ENCODE measurements at places on chromosomes 1 and 21.
A peak's percentile ranks its signal among the peaks of the same experiment; 100 is the strongest.

- no peak for DNase-seq
These were observed 62.8 kb downstream of the OVGP1 start for GRCh38 chr1:111364690-111365089.

GRCh38 chr1:234971586-234972297, 156.9 kb downstream of the TOMM20 start:
- no peak for DNase-seq

- DNase-seq, result no peak
These were observed 260.4 kb downstream of the DSCAM start for GRCh38 chr21:40586575-40586974.

- no peak for DNase-seq
These were observed 559.6 kb upstream of the ADAMTS5 start for GRCh38 chr21:27526451-27526850.

DNA sequence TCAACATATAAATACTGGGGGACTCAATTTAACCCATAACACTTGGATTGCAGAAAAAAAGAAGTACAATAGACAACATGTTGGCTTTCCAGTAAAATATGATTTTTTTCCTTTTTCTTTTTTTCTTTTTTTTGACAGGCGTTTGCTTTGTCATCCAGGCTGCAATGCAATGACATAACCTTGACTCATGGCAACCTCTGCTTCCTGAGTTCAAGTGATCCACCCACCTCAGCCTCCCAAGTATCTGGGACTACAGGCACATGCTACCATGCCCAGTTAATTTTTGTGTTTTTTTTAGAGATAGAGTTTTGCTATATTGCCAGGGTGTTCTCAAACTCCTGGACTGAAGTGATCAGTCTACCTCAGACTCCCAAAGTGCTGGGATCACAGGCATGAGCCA, 1512.0 kb upstream of the PRMT6 start:
- DNase-seq, result no peak

DNA sequence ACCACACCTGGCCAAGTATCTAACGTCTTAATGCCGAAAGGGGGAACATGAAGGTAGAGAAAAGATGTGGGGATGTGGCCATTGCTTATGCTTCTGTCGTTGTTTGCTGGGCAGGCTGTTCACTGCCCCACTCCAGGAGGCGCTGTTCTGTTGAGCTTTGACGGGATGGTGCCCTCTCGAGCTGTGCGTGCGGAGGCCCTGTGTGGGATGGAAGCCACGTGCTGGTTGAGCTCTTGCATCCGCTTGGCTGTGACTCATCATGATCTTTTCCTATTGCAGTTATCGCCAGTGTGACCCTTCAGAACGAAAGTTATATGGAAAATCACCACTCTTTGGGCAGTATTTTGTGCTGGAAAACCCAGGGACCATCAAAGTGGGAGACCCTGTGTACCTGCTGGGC, 26.3 kb downstream of the MTARC1 start:
- no peak for DNase-seq

DNA sequence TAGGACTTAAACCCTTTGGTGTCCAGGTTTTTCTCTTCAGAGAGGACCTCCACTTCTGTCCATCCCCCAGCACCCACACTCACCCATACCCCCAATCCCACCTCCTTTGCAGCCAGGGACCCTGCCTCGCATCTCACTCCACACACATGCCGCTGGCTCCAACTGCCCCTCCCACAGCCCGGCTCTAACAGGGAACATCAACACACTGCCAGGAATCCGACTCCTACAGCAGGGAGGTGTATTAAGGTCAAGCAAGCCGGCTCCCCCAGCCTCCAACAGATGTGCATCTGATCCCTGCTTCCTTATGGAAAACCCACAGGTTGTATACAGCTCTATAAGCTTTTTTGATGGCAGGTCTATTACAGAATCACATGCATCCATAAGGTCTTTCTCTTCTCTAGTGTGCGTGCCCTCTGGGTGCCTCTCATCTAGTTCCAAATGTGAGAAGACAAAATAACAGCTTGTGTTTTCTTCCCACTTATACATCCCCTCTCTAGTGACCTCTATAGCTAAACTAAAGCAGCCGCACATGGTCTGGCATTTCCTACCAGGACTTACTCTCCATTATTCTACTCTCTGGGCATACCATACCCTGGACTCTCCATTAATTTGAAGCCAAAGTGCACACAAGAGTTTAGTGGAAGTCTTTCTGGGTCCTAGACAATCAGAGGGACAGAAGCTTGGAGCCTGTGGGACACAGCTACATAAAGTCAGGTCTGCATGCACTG, 16.3 kb downstream of the PIK3C2B start:
- no peak for DNase-seq

GRCh38 chr1:52032785-52033131, 852 bp downstream of the KTI12 start:
- peak; percentile 20 for DNase-seq

DNA sequence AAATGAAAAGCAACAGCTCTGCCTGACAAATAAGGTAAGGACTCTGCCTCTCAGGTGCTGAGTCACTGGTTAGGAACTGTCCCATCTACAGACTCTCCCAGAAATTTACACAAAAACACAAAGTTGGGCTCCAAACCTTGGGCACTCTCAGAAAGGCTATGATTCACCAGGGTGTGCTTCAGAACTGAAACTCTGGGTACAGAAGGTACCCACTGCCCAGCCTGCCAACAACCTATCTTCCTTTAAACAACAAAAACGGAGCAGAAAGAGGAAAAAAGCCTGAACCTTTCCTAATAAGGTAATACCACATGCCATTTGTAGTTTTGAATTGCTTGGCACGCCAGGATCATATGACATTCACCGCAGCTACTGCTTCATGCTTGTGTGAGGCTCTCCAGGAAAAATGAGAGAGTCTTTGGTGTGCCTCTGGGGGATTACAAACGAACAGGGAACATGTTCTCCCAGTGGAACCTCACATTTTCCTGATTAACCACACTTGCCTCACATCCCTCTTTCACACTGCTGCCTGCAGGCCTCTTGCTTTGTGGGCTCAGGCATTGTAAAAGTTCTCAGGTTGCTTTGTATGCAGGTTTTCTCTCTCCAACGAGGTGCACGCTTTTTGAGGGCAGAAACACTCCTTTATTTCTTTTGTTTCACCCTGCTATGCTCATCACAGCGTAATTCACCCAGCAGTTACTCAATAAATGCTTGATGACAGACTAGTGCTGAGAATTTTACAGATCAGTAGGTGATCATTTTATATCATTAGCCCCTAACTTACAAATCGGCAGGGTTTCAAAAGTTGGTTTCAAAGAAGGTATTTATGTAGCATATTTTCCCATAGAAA, 65.1 kb downstream of the GADD45A start:
- DNase-seq, result no peak

- DNase-seq, result no peak
These were observed 185.3 kb downstream of the NRIP1 start for GRCh38 chr21:14879458-14879857.

GRCh38 chr1:22038036-22038435, 14.5 kb upstream of the CDC42 start:
- DNase-seq, result no peak

DNA sequence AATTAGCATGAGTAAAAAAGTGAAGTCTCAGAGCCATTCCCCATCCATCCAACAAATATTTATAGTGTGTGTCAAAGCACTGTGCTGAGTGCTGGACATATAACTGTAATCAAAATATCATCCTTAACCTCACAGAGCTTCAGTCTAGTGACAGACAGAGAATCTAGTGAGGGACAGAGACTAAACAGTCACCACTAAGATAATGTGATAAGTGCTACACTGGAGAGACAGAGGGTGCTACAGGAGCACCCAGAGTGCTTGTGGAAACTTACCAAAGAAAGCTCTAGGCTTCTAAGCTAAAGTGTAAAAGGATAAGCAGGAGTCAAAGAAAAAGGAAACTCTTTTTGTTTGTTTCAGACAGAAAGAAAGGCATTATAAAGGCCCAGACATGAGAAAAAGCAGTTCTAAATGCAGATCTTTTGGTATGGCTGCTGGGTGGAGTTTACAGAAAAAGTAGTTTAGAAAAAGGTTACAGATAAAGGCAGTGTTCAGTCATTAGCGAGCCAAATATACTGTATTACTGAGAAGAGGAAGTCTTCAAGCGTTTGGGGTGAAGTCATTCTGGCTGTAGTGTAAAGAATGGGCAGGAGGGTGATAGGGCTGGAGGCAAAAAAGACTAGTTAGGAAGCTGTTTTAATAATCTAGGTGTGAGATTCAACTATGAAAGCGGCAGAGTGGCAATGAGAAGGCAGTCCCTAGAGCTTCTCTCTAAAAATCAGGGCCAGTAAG, 83.8 kb downstream of the SCMH1 start:
- no peak for DNase-seq

DNA sequence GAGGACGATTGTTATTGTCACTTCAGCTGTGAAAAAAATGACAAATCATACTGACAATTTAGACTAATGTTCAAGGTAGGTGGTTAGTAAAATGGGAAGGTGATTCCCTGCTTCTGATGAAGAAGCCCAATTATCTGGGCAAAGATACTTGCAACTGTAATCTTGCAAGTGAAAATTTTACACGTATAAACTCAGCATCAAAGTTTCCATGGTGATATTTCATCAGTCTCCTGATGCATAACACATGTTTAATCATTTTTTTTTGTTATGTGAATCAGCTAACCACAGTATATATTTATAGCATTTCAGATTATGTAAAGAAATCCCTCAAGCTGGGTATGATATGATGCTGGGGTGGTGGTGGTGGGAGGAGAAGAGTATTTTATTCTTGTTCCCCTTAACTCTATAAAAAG, 16.4 kb upstream of the KCNK1 start:
- no peak for DNase-seq

DNA sequence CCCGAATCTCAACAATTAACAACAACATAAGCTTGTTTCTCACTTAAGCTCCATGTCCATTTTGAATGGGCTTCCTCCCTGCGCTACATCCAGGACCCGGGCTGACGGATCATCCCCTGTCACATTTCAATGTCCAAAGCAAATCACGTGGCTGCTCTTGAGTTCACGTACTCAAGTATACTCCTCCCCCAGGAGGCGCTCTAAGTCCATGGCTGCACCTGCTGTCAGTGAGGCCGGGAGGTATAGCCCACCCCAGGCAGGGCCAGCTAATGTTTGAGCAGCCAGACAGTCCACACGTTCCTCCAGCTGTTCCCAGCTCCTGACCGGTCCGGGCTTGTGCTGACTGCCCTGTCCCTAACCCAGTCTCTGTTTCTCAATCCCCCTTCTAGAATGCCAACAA, 220.8 kb downstream of the SLC35F3 start:
- peak; percentile 30 for DNase-seq

DNA sequence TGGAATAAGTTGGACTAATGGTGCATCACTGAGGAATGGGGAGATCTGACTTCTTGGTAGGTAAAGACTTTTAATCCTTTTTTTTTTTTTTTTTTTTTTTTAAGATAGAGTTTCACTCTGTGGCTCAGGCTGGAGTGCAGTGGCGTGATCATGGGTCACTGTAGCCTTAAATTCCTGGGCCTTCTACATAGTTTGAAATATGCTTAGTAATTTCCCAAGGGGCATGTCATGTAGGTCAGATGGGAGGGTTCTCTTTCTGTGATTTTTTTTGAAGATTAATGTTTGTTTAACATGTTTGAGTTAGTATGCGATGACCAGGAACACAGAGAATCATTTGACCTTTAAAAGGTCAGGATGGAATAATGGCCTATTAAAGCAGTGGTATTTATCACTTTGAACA, 129.1 kb downstream of the S1PR1 start:
- DNase-seq, result no peak

DNA sequence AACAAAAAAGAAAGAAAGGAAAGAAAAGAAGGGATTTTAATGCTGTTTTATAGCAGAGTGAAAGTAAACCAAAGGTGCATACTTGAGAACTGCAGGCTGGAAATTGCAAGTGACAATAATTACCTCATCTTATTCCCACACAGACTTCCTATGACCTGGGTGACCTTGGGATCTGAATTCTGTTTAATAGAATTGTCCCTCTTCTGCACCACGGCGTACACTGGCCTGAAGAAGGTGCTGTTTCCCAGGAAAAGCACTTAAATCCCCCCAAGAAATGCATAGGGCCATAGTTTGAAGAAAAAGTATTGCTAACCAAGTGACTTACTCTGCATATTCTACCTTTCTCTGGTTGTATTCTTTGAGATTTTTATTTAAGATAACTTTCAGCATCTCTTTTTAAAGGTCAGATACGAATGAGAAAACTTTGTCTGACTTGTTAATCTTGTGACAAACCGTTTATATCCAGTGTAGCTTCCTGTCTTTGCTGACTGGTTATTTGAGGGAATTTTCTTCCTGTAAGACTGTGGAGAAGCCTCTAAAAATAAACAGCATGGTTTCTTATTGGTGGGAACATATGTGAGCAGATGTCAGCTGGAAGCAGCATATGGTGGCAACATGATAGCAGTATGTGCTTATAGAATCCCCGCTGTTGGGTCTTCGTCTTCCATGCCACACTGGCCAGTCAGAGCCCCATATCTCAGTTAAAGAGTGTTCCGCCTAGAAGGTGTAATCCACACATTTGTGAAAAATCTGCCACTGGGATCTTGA, 16.3 kb downstream of the TGFB2 start:
- DNase-seq, result no peak

DNA sequence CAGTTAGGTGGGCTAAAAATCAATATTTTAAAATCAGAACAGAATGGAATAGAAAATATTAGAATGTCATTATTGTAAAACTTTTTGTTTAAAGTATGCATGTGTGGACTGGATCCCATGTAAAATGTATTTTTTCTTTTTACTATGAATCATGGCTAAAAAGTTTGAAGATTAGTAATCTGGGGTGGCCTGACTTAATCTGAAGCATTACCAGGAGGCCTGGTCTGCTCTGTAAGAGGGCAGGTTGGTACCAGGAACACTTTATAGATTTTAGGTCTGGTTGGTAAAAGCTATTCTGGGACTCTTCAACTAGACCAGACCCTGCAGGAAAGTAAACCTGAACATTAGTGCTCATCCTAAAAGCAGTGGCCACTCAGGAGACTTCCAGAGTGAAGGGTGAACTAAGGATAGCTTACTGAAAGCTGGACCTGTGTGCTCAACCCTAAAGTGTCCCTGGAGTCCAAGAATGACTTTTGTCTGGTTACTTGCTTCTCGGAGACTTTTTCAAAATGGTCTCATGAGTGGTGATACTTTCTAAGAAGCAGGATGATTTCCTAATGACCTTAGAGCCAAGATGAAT, 16.5 kb downstream of the RGL1 start:
- DNase-seq, result no peak

- DNase-seq, result peak; percentile 38
These were observed 108.9 kb downstream of the LBR start for GRCh38 chr1:225318706-225319575.

- DNase-seq, result peak; percentile 14
These were observed 231.6 kb downstream of the NFIA start for GRCh38 chr1:61313906-61314422.

GRCh38 chr1:20280341-20280740, 10.3 kb upstream of the VWA5B1 start:
- DNase-seq, result no peak

Data from large intestine (tissue), 12 donors.